LoVo (cell line): ENCODE measurements at places on chromosomes 16 and 17.
A peak's percentile ranks its signal among the peaks of the same experiment; 100 is the strongest.

DNA sequence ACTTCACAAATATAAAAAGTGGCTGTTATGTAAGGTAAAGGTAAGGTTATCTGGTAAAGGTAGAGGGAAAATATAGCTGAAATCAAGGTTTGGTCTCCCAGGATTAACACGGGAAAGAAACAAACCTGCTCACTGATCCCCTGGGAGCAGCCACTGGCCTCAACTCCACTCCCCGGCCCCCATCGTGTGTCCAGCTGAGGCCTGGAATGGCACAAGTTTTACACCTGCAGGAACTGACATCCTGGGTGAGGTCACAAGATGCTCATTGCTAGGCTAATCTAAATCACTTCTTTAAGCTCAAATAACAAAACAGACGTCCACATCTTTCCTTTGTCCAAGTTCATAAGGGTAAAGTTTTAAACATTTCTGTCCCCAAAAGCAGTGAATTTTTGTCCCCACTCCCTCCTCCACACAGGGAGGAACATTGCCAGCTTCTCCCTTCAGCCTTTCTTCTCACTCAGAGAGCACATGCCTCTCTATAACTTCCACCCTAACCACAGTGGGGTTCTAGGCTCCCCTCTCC is 46.3 kb downstream of the ERN1 start:
- DNase-seq: peak; percentile 36

- no peak for DNase-seq
These were observed 25.0 kb upstream of the GNG13 start for GRCh38 chr16:825341-826061.

- no peak for DNase-seq
These were observed 53.9 kb downstream of the AIPL1 start for GRCh38 chr17:6380915-6381438.

GRCh38 chr17:74810699-74811485 is 34.7 kb upstream of the NAT9 start:
- DNase-seq: no peak

GRCh38 chr17:50575581-50576210 is 15.2 kb downstream of the CACNA1G start:
- no peak for DNase-seq

DNA sequence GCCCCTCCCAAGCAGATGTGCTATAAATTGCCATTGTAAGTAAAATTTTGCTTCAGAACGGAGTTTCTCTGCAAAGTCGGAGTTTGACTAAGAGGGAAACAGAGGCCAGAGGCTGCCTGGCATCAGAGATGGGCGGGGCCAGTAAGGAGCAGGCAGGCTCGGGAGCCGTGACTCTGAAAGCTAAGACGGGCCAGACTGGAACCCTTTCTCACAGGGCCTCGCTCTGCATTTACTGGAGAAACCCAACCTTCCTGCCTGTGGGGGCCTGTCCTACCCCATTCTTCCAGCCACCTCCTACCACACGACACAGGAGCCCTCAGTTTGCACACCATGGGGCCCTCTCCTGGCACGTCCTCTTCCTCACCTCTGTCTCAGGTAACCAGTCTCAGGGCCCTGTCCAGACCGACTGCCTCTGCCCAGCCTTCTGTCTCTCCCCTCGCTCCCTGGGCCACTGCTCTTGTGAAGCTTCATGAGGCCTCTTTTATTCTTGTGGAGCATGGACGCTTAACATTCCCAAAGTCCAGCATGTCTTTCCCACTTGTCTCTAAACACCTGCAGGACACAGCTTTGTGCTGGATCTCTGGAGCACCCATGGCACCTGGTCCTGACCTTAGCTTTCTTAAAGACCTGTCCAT is 48.4 kb upstream of the ACSF3 start:
- DNase-seq: no peak

- no peak for DNase-seq
These were observed 2.4 kb upstream of the SLC47A2 start for GRCh38 chr17:19718613-19719354.

DNA sequence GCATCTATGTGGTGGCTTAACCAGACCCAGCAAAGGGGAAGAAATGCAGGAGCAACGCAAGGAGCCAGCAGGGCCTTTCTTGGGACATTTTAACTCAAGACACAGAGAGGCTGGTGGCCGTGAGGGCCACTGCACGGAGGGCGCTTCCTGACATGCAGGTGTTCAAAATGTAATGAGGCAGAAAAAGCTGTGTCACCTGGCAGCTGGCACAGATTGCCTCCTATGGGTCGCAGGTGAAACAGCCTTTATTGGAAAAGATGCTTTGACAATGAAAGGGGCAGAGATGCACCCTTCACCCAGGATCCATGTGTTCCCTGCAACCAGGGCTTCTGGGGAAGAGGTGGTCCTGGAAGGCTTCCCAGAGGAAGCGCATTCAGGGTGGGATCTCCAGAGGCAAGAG is 219.3 kb downstream of the XYLT1 start:
- DNase-seq: no peak

- no peak for DNase-seq
These were observed 24.9 kb downstream of the MLYCD start for GRCh38 chr16:83923581-83924365.

GRCh38 chr16:84791088-84791487 is 28.7 kb upstream of the CRISPLD2 start:
- DNase-seq: no peak

GRCh38 chr16:87836844-87837581 is 32.3 kb downstream of the SLC7A5 start:
- DNase-seq: no peak

DNA sequence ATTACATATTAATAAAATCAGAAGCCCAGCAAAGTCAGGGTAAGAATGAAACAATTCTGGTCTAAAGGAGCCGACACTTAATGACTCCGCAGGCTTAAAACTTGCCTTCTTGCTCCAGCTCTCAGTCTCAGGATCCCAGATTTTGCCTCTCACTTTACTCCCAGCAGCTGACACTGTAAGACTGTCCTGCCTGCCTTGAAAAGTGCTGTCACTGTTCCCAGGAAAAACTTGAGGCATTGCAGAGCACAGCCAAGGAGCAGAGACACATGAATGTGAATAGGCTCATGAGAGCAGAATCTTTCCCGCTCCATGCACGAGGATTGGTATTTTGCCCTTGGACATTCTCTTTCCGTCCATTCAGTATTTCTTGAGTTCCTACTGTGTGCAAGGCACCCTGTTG is 457.6 kb upstream of the ZFHX3 start:
- DNase-seq: no peak

- no peak for DNase-seq
These were observed 5.4 kb upstream of the BBS2 start for GRCh38 chr16:56525236-56525635.

DNA sequence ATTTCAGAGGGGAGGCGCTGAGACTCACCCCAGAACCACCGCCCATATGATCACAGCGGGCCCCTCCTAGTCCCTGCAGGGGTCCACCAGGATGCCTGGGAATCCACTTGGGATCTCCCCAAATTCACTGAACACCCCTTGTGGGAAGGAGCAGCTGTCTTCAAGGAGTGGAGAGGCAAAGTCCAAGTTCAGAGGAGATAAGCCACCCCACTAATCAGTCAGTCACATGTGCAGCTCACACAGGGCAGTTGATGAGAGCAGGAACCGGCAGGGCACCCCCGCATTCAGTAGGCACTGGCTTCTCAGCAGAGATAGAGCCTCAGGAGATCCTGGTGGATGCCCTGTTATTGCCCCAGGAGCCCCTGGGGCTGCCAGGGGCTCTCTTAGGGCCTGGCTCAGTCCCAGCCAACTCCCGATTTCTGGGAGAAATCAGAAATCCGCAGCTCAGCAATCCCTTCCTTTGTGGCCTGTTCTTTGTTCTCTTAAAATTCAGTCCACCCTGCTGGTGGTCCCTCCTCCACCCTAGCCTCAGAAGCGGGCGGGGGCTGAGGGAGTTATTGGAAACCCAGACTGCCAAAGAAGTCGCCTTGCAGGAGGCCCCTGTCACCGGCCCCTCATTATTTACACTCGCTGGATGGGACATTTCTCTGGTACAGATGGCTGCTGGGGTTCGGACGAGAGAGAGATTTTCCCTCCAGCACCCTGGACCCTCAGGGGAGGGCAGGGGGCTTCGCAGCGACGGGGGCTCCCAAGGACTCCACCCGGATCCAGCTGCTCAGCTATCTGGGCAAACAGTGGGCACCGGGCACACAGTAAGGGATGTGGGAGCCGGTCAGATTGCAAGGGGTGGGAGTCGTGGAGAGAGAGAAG is 1.8 kb downstream of the CDC42EP4 start:
- peak; percentile 64 for DNase-seq

GRCh38 chr17:80116921-80117380 is 15.6 kb downstream of the GAA start:
- DNase-seq: no peak

DNA sequence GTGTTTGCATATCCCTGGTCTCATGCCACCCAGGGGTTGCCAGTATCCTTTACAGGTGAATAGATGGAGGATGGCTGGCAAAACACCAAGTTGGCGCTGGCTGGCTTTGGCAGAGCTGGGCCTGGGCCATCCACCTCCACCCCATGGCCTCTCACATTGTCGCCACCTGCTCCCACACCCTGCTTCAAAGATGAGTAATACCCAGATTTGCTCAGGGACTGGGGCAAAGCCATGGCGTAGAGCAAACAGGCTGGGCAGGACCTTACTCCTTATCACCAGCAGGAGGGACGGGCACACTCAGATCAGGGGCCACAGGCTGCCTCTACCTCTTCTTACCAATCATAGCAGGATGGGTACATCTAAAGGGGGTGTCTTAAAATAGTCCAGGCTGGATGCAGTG is 24.3 kb downstream of the PLA2G10 start:
- DNase-seq: no peak
